ENCODE measurements at places on chromosomes 2 and 18.

GRCh38 chr2:109066917-109067597 lies 61.9 kb upstream of the SH3RF3 start:
- DNase-seq: no peak

- no peak for DNase-seq
These were observed 35.9 kb downstream of the EPC2 start for GRCh38 chr2:148680462-148680861.

- DNase-seq: no peak
These were observed 342.9 kb downstream of the TSN start for GRCh38 chr2:122098306-122098705.

- DNase-seq: no peak
These were observed 181.7 kb upstream of the SH3BP4 start for GRCh38 chr2:234770031-234770506.

- no peak for DNase-seq
These were observed 77.5 kb downstream of the FAM171B start for GRCh38 chr2:186771395-186771794.

GRCh38 chr18:60060578-60060977 lies 160.8 kb downstream of the PMAIP1 start:
- DNase-seq: no peak

DNA sequence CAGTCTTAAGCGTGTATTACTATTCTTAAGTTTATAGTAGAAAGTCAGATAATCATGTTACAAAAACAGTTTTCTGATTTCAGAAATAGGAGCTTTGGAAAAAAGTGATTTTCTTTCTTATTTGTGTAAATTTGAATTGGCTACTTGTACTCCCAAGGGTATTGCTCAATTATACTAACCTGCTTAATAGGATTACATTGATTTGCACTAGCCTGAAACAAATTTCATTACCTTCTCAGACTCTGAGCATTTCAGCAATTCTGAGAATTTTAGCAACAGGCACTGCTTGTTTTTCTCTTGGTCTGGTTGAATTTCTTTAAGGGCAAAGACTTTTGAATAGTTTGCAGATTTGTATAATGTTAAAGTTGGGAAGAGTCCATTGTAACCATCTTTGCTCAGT lies 87.2 kb upstream of the NXPH2 start:
- DNase-seq: no peak

- no peak for DNase-seq
These were observed 44.2 kb upstream of the LYPD6B start for GRCh38 chr2:148994341-148994740.

- DNase-seq: no peak
These were observed 77.2 kb upstream of the NDUFV2 start for GRCh38 chr18:9025091-9025838.

DNA sequence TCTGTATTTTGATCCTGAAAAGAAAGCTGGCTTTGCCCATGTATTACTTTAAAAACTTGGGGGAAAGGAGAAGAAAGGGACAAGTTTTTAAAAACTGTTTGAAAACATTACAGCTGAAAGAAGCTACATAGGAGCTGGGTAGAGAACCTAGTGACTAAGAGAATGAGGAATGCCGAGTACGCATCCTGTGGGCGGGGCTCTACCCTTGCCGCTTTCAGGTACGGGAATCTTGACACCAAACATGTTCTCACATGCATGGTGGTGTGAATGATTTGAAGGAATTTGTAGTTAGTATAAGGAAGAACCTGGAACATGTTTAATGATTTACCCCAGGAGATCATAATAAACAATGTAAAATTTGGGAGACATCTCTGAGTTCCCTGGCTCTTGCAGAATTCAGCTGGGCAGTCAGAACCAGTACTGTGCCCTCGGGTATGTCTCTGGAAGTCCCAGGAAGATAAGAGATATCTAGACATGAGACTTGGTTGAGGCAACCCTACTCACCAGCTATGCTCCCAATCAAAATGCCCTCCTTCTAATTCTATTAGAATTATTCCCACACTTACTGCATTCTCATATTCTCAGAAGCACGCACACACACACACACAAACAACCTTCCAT lies 16.5 kb upstream of the TGFA start:
- DNase-seq: no peak

DNA sequence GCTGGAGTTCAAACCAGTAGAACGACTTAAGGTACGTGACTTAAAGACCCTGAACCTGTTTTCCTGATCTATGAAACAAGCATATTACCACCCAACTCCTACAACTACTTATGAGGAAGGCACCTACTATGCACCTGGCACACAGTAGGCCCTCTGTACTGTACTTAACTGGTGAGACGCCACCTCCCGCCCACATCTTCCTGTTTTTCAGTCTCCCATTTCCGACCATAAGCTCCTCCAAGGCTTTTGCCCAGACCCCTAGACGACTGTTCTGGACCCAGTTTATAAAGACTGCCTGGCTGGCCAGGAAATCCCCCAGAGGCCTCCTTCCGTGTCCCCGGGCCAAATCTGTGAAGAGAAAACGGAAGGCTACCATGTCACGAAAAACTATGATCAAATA lies 1.5 kb downstream of the GALNT14 start:
- DNase-seq: no peak

DNA sequence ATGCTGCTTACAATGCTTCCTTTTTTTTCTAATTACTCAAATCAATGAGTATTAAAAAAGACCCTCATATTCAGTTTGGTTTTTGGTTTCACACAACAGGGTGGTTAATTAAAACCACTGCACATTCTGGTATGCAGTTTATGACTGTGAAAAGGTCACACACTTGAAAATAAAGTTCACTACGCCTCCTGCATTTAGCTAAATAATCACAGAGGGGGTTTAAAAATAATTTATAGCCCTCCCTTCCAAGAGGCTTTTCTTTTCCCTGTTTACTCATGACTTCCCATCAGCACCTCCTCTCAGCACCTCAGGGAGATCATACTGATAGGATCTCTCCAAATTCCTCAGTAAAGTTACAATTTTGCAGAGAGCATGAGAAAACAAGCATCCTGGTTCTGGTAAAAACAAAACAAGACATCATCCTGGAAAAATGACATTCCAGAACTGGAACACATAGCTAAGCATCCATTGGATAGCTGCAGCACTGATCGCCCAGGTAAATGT lies 129.5 kb upstream of the TMEM200C start:
- no peak for DNase-seq

- DNase-seq: no peak
These were observed 8.1 kb upstream of the GPBAR1 start for GRCh38 chr2:218252509-218253231.

- DNase-seq: no peak
These were observed 16.8 kb downstream of the TMEM17 start for GRCh38 chr2:62489162-62489561.

GRCh38 chr2:234355021-234355720 lies 141.7 kb downstream of the ARL4C start:
- DNase-seq: no peak

DNA sequence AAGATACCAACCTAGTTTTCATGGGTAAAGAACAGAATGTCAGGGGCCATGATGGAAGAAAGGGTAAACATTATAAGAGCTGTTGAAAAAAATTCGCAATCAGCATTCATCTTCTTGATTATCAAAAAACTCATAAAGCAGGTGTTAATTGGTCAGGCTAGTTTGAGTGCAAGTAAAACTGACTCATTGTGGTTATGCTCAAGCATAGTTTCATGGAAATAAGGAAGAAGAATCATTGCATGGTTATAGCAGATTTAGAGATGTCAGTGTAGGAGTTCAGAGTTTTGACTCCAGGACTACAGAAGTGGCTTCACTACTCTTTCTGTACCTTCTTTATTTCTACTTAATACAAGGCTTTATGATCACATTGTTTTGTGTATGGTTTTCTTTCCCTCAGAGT lies 26.9 kb upstream of the CDH19 start:
- no peak for DNase-seq

- DNase-seq: no peak
These were observed 23.8 kb upstream of the TEX44 start for GRCh38 chr2:231568785-231569435.

GRCh38 chr2:43241558-43241957 lies 15.2 kb upstream of the ZFP36L2 start:
- no peak for DNase-seq

- DNase-seq: no peak
These were observed 99.1 kb downstream of the PRPF40A start for GRCh38 chr2:152618193-152618564.

DNA sequence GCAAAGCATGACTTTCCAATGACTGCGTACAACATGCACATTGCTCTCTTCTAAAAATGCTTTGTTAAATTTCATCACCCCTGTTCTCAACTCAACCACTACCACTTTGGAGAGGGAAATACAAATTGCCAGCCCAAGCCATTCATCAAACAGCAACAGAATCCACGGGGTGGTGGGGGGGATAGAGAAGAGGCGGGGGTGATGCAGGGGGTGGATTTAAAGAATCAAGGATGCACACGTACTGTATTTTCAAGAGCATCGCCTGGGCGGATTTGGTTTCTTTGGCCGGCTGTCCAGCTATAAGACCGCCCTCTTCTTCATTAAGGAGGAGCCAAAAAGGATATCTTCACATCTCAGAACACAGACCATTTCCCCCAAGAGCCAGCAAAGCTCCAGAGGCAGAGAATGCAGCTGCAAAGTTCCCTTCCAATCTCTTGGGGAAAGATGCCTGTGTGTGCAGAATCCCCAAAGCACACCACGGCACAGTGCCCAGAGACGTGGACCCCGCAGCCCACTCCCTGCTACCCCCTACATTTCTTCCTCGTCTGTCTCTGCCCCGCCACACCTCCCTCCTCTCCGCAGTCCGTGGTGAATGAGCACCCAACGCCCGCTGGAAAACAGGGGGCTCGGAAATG lies 977 bp downstream of the SLC8A1 start:
- no peak for DNase-seq

DNA sequence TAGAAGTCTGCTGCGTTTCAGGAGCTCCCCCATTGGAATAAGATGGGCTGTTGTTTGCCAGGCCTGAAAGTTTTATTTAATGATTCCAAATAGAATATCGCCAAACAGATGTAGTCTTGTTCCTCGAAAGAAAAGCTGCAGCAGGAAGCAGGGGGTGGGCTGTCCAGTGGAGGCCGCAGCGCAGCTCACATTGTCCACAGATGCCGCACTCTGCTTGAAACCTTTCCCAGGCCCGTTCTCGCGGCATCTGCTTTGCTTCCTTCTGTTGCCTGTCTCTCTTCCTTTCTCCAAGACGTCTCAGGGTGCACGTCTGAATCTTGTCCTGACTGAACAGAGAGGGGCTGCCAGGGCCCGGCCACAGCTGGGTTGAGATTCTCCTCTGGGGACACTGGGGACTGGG lies 12.4 kb upstream of the IGFBP2 start:
- DNase-seq: no peak

DNA sequence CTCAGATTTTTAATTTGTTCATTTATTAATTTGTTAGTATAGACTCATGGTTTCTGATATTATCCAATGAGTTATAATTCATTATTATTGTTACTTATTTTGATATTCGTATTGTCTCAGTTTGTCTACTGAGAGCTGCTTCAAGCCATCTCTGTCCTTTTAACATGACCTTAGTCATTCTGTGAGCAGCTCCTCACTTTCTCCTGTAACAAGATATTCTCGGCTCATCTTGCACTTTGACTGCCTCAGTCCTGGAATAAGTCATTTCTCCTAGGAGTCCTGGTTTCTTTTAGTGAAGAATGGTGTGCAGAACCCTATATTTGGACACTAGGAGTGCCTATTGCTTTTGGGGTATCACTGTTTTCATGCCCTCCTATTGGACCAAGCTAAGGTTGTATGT lies 13.2 kb downstream of the ASB1 start:
- no peak for DNase-seq

- DNase-seq: no peak
These were observed 2.2 kb downstream of the AQP4 start for GRCh38 chr18:26863122-26863879.

DNA sequence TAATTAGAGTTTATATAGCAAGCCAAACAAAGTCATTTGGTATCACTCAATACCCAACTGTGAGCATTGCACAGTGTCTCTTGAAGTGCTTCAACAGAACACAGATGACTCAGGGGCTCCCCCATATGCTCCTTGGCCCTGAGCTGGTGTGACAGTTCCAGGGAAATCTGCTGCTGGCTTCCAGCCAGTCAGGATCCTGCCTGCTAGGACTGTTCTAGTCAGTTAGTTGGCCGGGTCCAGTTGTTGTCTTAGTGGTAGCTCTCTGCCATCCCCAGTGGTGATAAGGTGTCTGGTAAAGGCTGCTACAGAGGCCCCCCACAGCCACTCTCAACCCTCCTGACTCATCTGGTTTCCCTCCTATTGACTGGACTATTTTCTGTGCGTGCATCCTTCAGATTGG lies 100.3 kb downstream of the IRS1 start:
- no peak for DNase-seq

DNA sequence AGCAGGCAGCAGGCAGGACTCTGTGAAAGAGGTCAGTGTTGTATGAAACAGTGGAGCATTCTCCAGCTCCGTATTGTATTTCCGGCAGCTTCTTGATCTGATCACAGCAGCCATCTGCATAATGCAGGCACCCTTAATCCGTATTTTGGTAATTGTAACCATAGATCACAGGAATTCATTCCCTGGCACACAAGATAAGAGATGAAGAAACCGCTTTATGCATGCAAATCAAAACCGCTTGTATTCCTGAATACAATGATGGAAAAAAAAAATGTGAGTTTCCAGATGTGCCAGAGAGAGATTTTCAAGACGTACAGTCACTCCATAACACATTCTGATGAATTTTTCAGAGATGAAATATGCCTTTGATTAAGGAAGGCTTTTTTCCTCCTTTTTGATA lies 221.3 kb downstream of the ACKR3 start:
- no peak for DNase-seq

DNA sequence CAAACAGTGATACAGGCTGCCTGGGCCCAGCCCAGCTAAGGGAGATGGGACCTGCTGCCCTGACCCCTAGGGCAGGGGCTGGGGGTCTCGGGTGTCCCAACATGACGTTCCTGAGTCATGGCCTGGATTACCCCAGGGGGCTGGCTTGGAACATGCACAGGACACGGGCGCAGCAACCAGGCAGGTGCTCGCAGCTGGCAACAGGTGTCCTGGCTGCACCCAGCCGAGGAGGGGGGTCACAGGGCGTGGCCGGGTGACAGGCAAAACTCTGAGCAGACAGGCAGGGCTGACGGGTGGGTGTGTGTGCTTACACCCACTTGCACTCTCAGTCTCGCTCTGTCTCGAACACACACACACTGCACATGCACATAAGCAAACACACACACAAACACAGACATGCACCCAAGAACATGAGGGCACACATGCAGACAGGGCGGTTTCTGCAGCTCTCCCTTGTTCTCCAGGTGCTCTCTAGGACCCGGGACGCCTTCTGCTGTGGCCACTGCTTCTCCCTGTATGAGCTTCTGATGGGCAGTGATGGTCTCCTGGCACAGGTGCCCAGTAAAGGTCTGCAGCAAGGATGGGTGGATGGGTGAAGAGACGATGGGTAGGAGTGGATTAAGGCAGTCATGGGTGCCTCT lies 33.7 kb upstream of the TAF1B start:
- DNase-seq: no peak

- no peak for DNase-seq
These were observed 385.2 kb downstream of the CDH7 start for GRCh38 chr18:66136039-66136438.

- DNase-seq: no peak
These were observed 389.8 kb downstream of the GALNT13 start for GRCh38 chr2:154261473-154262027.

- DNase-seq: no peak
These were observed 10.4 kb upstream of the FSHR start for GRCh38 chr2:49164729-49165128.
